ENCODE measurements at places on chromosomes 13 and 19. TPM values are rescaled to one million over a fixed set of nuclear protein-coding genes. Genes with fewer than 3 reads are reported as not detected.

Gene STOML3
- not detected for total RNA-seq

Gene GRIN2D
- 1.1 TPM for total RNA-seq

Gene PLIN5
- not detected for total RNA-seq

Gene C19orf38
- 0.65 TPM for total RNA-seq

Gene C13orf42
- not detected for total RNA-seq

Gene OR10H1
- total RNA-seq = not detected

Gene ZNF540
- 0.72 TPM for total RNA-seq

Gene PCP2
- not detected for total RNA-seq

Gene TMEM272
- not detected for total RNA-seq

Gene BBC3
- 10.5 TPM for total RNA-seq

Gene BORCS8
- total RNA-seq = 11.5 TPM

Gene ZNF829
- 3.4 TPM for total RNA-seq

Gene ZNF578
- 4.6 TPM for total RNA-seq

Gene MEF2B
- not detected for total RNA-seq

Gene KASH5
- total RNA-seq = not detected

Gene DOCK6
- total RNA-seq = 43.8 TPM

Gene TNFRSF19
- 3.0 TPM for total RNA-seq

Gene PRR36
- total RNA-seq = not detected

Gene PSG2
- 0.73 TPM for total RNA-seq

Gene RPS15
- total RNA-seq = 346 TPM

Gene FPR1
- not detected for total RNA-seq

Gene DACH1
- not detected for total RNA-seq

Gene NPHS1
- total RNA-seq = not detected

Gene CERS1
- total RNA-seq = 11.6 TPM

Gene PSMD8
- 262 TPM for total RNA-seq

Gene BEST2
- total RNA-seq = not detected

Gene DNAJC15
- total RNA-seq = 16.5 TPM

Gene OR7A5
- total RNA-seq = not detected

Gene LGALS7B
- not detected for total RNA-seq

Gene RNF225
- 0.13 TPM for total RNA-seq

Gene DAND5
- 0.13 TPM for total RNA-seq

Gene ERICH6B
- not detected for total RNA-seq

Gene KRTDAP
- not detected for total RNA-seq

Gene UBL3
- total RNA-seq = 13.3 TPM

Gene LILRB3
- total RNA-seq = not detected

Gene ZSCAN4
- total RNA-seq = not detected

Gene SPACA4
- total RNA-seq = not detected

Gene RASL11A
- total RNA-seq = 6.3 TPM

Gene ZNF575
- total RNA-seq = 0.36 TPM

Gene FFAR2
- not detected for total RNA-seq

Gene PDE4A
- total RNA-seq = 10.0 TPM

Gene SYNGR4
- total RNA-seq = not detected

Gene CFAP97D2
- total RNA-seq = not detected

Gene KLHL1
- total RNA-seq = not detected

Gene ZNF730
- total RNA-seq = 0.26 TPM

Gene OLFM2
- total RNA-seq = 112 TPM
